ENCODE measurements at places on chromosomes 2 and 18.

DNA sequence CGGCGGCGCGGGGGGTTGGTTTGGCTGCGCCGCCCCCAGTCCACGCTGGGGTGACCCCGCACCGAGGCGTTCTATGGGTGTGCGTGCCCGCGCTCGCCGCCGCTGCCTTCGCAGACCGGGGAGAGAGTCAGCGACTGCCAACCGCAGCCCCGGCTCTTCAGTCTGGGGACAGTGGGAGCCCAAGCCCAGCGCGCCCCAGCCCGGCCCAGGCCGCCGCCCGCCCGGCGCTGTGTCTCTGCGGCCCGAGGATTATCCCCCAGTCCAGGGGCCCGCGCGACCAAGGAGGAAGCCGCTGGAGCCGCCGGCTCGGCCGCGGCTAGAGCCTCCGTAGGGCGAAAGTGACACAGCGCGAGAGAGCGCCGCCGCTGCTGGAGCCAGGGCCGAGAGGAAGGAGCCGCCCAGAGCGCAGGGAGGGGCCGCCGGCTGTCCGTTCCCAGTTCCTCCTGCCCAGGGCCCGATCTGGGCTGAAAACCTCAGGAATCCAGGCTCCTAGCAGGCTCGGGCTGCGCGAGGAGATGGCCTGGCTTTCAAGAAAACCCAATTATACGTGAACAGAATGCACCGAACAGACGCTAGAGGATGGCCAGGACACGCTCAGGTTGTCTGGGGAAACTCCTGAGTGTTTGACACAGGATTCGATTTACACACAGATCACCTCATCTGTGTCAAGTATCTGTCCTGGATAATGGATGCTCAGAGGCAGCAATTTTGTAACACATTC is 2.4 kb downstream of the CTIF start:
- DNase-seq, result peak; percentile 64

- no peak for DNase-seq
These were observed 17.2 kb upstream of the KLHL29 start for GRCh38 chr2:23367760-23368159.

GRCh38 chr2:24486636-24487205 is 4.3 kb upstream of the NCOA1 start:
- DNase-seq, result no peak

GRCh38 chr2:191109888-191110287 is 40.9 kb downstream of the STAT4 start:
- DNase-seq, result no peak

DNA sequence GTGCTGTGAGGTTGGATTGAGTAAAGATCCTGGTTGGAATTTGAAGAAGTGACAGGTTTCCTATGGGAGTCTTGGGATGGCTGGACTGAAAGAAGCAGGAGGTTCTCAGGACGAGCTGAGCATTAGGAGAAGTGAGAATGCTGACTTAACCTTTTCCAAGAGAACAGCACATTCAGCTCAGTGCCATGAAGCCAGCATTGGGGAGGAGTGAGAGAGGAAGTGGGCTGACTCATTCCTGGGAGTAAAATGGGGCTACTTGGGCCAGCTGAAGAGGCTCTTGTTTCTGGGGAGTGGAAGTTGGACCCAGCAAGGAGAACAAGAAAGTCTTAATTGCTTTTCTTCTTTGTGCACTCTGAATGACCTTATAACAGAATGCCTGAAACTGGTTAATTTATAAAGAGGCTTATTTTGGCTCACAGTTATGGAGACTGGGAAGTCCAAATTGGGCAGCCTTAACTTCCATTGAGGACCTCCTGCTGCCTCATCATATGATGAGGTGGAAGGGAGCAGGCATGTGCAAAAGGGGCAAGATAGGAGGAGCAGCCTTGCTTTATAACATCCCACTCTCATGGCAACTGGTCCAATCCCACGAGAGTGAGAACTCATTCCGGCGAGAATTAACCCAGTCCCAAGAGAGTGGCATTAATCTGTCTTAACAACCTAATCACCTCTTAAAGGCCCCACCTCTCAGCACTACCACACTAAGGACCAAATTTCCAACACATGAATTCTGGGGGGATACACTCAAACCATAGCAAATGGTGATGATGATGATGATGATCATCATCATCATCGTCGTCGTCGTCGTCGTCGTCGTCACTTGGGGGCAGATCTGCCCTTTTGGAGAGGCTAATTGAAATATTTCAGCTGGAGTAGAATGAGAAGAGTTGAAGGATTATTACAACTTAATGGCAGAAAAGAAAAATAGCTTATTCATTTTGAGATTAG is 26.1 kb downstream of the DGUOK start:
- DNase-seq, result peak; percentile 27

GRCh38 chr2:216756435-216756834 is 61.1 kb upstream of the IGFBP5 start:
- DNase-seq, result no peak

DNA sequence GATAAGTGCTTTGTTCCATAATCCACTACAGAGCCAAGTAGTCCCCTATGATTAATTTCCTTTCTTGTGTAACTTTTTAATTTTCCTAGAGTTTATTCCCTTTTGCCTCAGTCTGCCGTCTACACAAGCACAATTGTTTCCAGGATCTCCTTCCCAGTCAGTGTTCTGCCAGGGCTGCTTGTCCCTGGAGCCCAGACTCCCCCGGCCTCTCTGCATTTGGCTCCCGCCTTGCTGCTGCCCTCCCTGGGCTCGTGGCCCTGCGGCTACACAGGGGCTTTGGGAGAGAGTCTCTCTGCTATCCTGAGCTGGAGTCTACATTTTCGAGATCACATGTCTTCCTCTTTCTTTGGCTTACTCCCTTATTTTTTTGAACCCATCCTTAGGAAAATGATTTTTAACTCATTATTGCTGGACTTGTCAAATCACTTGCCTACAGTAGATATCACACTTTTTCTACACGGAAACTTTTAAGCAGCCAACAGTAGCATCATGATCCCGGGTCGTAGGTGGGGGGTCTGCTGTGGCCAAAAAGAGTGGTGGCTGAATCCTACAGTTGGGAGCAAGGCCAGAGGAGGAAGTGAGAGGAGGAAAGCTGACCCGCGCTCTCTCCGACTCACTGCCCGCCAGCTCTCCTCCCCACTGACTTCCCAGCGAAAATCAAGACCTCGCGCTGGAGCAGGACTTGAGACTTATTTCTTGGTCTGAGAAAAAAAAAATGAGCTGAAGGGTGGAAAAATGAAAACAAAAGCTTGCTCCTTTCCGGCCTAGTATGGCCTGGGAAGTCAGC is 9.4 kb downstream of the FBLN7 start:
- DNase-seq, result no peak

GRCh38 chr2:159459279-159459678 is 157.1 kb downstream of the BAZ2B start:
- DNase-seq, result no peak

DNA sequence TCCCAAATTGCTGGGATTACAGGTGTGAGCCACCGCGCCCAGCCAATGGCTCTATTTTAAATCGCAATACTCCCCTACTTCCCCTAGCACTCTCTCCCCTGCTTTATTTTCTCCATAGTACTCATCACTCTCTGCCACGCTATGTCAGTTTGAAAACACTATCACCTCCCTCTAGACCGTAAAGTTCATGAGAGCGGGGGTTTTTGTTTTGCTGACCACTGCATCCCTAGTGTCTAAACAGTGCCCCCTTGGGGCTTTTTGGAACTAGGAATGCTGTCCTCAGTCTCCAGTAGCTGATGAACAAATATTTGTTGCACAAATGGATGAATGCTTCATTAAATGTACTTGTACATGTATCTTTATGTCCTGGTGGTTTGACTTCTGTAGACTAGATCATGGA is 44.1 kb downstream of the ATOH8 start:
- DNase-seq, result no peak

DNA sequence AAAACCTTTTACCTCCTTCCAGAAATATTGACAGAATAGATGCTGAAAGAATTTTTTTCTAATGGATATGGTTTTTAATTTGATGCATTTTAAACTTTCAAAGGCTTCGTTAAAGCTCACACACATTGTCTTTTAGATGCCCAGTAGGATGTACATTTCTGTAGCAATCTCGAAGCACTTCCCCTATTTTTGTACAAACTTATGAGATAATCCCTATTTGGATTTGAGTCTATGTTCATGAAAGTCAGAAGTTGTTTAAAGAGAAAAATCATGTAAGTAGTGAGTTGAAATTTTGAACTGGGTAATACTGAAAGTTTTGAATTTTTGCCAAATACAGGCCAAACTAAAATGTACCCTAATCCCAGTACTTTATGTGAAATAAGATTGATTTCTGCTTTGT is 38.1 kb upstream of the MMADHC start:
- DNase-seq, result no peak

- DNase-seq, result no peak
These were observed 34.6 kb downstream of the UGP2 start for GRCh38 chr2:63876311-63876710.

GRCh38 chr2:23516520-23517256 is 131.7 kb downstream of the KLHL29 start:
- DNase-seq, result no peak

DNA sequence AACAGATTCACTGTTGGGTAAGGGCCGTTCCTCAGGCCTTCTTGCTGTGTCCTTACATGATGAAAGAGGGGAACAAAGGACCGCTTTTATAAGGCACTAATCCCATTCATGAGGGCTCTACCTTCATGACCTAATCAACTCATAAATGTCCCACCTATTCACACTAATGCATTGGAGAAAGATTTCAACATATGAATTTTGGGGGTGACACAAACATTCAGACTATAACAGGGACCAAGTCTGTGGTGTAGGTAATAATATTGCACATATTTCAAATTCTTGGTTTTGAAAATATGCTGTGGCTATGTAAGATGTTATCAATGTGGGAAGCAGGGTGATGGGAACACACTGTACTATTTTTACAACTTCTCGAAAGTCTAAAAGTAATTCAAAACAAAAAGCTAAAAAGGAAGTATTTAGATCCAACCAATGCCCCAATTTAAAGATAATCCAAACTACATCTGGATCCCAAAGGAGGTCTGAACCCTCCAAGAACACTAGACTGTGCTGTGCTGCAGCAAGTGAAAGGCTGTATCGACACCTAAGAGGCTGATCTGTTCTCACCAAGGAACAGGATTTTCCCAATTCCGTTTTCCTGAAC is 82.4 kb upstream of the TGIF1 start:
- no peak for DNase-seq

GRCh38 chr18:67715567-67715966 is 199.0 kb upstream of the DSEL start:
- no peak for DNase-seq

DNA sequence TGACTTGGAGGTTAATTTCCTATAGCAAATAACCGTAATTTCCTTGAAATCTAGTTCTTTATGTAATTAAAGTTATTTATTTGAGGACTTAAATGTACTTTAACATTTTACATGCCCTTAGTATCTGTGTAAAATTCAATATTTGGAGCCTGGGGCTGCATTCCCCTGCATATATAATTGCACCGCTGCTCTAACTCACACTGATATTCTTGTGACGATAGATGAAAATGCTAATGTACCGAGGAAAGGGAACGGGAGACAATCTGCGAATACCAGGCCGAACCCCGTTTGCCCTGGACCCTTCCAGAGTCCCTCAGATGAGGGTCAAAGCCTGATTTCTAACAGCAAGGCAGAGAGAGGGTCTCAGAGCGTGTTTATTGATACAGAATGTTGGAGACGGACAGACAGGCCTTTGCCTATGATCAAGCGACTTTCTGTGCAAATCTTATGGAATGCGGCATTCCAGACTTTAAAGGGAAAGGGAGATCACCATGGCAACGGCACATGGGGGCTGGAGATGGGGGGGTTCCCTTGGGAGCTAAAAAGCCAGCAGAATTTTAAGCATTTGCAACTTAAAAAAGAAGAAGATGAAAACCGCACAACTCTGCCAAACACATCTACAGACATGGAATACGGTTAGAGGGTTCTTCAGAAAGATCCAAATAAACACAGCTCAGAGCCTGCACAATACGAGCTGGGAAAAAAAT is 57.6 kb upstream of the TWIST2 start:
- no peak for DNase-seq

DNA sequence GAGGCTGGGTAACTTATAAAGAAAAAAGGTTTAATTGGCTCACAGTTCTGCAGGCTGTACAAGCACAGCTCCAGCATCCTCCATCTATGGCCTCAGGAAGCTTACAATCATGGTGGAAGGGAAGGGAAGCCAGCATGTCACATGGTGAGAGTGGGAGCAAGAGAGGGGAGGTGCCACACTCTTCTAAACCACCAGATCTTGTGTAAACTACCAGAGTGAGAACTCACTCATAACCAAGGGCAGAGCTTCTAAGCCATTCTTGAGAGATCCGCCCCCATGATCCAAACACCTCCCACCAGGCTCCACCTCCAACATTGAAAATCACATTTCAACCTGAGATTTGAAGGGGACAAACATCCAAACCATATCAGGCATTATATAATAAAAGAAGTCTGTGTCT is 121.6 kb upstream of the CDC42EP3 start:
- no peak for DNase-seq

DNA sequence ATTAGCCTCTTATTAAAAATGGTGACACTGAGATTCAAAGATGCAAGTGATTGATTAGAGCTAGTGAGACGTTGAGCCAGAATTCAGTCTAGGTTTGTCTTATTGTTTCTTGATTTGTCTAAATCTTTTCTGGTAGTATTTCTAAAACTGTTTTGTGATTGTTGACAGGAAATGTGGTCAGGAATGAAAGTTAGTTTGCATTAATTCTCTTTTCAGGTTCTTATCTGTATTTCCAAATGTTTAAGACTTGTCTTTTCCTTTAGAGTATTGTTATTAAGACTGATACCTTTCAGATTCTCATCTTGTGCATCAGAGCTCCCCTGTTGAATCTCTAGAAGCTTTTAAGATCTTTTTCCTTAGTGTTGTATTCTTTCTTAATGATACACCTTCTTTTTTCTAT is 89.3 kb downstream of the MBD5 start:
- no peak for DNase-seq

DNA sequence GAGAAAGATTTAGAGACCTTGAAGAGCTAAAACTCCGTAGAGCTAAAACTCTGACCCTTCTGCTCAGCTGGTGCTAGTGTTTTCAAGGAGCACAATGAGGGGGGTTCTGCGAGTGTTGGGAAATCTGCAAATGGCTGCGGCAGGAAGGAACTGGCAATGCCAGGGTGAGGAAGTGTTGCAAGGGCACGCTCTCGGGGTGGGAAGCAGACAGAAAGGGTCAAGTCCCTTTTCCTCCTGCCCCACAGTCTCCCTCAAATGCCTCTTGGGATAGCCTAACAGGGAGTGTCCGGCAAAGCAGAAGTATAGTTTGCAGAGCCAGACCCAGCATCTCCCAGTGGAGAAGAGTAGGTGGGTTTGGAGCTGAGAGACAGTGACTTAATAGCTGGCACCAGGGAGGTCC is 60.5 kb downstream of the NCAPH start:
- DNase-seq, result no peak

- DNase-seq, result no peak
These were observed 496.9 kb upstream of the VRK2 start for GRCh38 chr2:57549642-57550102.

- DNase-seq, result no peak
These were observed 22.2 kb downstream of the DSC2 start for GRCh38 chr18:31079973-31080372.
